ENCODE measurements at places on chromosomes 3 and 15.
A peak's percentile ranks its signal among the peaks of the same experiment; 100 is the strongest.

GRCh38 chr15:77528968-77529319 is 103.8 kb downstream of the LINGO1 start:
- DNase-seq = no peak

GRCh38 chr15:25875566-25875965 is 12.4 kb upstream of the ATP10A start:
- no peak for DNase-seq

- peak; percentile 61 for DNase-seq
These were observed 238.2 kb downstream of the GREM1 start for GRCh38 chr15:32956006-32956405.

- DNase-seq = no peak
These were observed 150.6 kb upstream of the TGFBR2 start for GRCh38 chr3:30455840-30456239.

GRCh38 chr15:100602823-100603393 is 519 bp downstream of the ASB7 start:
- DNase-seq = no peak

GRCh38 chr3:139794469-139795265 is 116.9 kb upstream of the NMNAT3 start:
- no peak for DNase-seq

- DNase-seq = no peak
These were observed 167.3 kb downstream of the FAM43A start for GRCh38 chr3:194852831-194853508.

DNA sequence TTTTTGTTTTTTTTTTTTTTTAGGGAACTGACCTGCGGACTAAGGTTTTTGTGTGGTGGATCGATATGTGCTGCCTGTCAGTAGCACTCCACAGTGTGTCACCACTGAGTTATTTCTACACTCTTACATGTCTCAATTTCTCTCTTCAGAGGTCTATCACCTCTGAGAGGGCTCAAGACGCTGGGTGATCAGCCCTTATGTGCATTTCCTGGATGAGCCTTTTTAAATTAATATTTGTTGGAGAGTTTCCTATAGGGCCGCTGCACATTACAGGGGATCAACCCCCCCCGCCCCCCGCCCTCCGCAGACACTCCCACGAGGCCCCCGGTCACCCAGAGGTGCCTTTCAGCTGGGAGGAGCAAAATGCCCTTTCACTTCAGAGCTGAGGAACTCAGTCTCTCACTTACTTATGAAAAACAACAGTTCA is 34.5 kb upstream of the AP4E1 start:
- DNase-seq = no peak

DNA sequence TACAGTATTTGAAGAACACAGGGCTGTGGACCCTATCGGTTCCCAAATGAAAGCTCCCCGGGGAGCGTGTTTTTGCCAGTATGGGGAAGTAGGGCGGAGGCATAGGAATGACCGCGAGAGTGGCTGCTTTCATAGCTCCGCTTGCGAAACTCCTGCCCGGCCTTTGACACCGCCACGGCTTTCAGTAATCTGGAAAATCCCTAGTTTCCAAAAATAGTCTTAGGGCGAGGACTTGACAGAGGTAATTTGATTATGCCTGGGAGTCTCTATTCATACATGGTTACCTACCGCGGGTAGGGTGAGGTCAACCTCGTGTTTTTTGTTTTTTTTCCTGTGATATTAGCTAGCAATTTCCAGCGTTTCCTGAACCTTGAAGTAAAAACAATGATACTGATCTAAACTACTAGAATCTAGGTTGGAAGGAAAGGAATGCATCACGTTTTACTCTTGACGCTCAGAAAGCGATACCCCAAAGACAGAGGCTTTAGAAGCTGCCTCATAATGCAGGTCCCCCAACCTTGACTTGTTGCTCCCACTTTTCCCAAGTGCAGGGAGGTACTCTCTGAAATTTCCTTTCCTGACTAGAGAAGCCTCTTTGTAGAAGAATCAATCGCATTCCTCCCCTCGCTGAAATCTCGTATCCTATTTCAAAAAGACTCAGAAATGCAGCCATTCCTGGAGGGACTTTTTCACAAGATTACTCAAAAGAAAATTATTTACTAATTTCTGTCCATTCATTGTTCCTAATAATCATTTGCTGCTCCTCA is 894 bp upstream of the CCNL1 start:
- DNase-seq = peak; percentile 82

DNA sequence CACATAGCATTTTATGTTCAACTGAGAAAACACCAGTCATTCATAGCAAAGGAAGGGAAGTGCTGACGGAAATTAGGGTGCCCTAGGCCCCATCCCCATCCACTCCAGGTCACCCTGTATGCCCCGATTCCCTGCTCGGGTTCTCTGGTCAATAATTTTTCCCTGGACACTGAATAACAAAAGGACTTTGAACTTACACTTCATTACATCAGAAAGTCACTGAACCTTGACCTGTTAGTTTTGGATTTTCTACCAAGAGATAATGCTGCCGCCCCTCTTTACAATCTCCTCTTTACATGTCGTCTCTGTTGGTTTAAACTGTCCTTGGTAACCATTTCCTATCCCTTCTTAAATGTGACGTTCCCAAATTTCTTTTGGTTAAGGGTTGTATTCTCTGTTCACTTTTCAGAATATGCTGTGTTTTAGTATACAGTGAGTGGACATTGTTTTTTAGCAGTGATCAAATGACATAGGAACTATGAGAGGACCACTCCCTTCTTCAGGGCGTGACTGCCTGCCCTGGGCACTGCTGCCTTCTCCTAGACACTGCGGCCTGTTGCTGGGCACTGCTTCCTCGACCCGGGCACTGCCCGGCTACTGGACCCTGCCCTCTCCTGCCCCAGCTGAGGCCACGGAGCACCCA is 13.6 kb upstream of the AHSG start:
- no peak for DNase-seq

GRCh38 chr3:107621465-107621864 is 98.7 kb downstream of the BBX start:
- DNase-seq = no peak

DNA sequence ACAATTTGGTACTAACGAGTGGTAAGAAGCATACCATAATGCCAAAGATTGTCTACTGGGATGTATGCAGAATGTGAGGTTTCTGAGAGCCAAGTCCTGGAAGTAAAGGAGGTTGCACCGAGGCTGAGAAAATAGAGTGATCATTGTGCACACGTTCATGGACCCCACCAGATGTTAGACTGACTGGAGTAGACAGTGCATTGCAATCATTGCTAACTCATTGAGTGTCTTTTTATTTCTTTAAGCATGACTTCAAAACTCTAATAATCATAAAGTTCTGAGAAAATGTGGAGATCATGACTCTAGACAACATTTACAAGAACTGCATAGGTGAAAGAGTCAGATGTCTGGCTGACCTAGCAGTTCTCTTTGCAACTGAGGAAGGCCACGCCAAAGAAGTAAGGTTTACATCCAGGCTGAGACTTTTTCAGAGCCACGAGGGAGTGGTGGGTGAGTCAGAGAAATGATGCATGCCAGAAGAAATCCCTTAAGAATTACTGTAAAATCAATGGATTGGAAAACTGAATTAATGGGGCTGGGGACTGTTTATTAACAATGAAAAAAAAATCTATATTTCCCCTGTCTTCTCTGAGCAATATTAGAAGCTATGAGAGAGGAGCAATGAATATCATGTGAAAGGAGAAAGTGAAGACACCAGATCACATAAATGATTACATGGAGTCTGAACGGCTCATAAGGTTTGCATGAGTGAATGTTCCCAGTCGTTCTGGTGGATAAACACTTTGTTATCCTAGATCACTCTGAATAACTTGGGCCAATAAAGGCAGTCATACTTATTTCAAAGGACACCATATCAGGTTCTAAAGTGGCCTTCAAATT is 76.0 kb upstream of the SLC25A26 start:
- no peak for DNase-seq

DNA sequence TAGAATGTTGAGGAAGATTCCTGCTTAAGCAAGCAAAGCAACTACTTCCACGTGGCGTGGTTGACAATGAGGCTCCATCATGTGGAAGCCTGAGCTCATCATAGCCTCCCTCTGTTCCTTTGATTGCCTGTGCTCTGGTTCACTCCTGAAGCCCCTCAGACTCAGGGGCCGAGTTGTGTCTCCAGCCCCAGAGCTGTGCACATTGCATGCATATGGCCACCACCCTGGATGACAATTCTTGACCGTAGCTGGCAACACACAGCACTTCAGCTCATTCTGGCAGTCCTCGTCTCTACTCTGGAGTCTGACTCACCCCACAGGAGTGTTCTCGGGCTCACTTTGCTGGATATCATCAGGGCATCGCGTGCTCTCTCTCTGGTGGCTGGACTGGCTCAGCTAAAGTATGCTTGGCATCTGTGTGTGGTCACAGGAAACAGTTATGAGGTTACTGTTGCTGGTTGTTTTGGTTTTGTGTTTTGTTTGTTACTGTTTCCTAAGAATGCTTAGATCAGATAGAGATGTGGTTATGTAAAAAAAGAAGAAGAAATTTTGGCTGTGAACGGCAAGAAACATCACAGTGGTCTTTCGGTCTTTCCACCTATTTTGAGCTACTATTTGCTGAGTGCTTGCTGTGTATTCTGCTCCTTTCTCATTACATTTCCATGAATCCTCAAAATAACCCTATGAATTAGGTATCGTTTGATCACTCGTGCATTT is 41.6 kb upstream of the MRPS22 start:
- DNase-seq = peak; percentile 98

DNA sequence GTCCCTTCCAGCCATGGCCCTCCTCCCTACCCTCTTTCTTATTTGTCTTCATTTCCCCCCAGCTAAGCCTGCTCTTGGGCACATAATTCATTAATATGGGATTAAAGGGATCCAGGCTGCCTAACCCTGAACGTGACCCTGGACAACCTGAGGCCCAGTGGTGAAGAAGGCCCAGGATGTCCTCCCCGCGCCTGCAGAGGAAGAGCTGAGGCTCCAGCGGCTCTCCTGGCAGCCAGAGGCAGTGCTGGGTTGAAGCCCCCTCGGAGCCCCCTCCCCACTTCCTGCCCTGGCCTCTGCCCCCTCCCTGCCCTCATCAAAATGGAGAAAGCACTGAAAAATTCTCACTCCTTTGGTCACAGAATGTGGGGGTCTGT is 96.5 kb upstream of the ATP2B2 start:
- no peak for DNase-seq

DNA sequence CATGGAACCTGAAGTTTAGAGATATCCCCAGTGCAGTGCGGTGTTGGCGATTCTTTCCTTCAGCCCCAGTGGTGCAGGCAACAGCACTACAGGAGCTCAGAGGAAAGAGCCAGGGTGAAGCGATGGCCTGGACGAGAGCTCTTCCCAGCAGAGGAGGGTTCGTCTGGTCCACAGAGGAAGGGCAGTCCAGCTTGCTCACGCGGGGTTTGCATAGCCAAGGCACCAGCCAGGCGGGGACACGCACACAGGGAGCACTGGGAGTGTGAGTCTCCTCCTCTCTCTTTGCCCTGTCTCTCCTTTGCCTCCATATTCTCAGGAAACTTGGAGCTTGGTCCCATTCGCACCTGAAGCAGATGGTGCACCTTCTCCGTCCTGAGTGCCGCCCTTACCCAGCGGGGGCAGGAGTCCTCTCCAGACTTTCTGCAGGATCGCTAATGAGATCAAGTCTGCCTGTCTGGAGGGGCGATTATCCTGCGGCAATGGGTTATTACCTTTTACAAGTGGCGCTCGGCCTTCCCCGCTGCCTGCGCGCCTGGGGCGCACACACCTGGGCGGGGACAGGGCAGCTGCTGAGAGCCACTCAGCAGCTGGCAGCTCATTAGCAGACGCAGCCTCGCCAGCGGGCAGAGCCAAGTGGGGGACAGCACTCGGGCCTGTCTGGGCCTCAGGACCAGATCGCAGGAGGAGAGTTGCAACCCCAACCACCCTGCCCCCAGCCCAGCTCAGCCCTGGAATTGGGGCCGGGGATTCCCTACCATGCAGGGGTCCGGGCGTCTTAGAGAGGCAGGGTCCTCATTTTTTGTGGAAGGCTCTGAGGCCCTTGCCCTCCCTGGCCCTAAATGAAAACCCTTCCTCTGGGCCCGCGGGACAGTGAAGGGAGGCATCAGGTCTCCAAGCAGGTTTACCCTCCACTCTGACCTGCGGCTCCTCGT is 119.0 kb upstream of the MEF2A start:
- peak; percentile 0 for DNase-seq

- DNase-seq = no peak
These were observed 631.5 kb upstream of the NR2F2 start for GRCh38 chr15:95698951-95699350.
